HCT116 (cell line): ENCODE measurements at places on chromosomes 5 and 9. TPM values are rescaled to one million over a fixed set of nuclear protein-coding genes. Genes with fewer than 3 reads are reported as not detected.

DMRT3 gene
- not detected for total RNA-seq

DNA sequence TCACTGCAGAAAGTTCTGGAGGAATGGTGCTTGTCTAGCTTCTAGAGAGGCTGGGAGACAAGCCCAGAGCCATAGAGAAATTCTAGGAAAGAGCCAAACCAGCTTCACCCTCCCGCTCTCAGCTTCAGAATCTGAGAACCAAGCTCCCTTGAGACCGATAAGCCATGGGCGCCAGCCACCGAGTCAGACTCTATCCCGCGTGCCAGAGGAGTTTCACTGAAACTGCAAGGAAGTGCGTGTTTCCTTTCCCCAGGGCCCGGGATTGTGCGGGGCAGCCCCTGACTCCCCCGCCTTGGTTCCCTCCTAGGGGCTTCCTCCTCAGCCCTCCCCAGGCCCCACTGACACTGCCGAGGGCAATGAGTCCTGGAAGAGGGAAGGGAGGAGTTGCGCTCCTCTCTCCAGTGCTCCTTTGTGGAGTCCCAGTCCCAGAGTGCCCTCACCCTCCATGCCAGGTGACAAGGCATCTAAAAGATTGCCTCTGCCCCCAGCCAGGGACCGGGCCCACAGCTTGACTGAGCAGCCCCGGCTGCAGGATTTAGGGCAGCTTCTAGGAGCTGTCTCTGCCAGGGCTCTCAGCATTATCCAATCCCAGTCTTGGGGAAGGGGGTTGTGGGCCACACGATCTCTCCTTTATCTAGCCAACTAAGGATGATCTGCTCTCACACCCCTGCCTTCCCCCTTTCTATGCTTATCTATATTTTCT, 18.4 kb upstream of the TCF7 start:
- no peak for DNase-seq
- H3K4me3 ChIP-seq: no peak overlapping the region
- peaks cover 9% of the 10 kb centered on the region; the same call in 1 of the 2 replicates for H3K4me1 ChIP-seq
- H3K36me3 ChIP-seq: no peaks in the 10 kb centered on the region
- no peak overlapping the region for H3K27ac ChIP-seq

PCDHGA1 gene
- total RNA-seq: 0.05 TPM

DNA sequence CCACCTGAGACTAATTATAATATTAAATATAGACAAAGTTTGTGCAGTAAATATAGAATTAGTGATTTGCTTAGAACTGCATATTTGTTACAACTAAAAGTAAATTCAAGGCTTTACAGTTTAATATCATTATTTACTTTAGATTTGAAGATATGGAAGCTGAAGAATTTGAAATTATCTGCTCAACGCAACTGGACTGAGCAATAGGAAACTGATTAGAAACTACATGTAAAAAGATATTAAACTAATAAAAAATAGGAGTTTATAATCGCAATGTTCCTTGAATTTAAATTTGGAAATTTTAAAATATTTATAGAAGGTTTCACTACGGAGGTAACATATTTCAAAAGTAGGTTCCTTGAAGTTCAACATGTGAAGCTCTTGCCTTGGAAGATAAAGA, 55.2 kb downstream of the CDH10 start:
- no peak overlapping the region for H3K27ac ChIP-seq
- H3K4me3 ChIP-seq: no peak overlapping the region
- no peaks in the 10 kb centered on the region for H3K27me3 ChIP-seq
- no peaks in the 10 kb centered on the region for H3K36me3 ChIP-seq

DNA sequence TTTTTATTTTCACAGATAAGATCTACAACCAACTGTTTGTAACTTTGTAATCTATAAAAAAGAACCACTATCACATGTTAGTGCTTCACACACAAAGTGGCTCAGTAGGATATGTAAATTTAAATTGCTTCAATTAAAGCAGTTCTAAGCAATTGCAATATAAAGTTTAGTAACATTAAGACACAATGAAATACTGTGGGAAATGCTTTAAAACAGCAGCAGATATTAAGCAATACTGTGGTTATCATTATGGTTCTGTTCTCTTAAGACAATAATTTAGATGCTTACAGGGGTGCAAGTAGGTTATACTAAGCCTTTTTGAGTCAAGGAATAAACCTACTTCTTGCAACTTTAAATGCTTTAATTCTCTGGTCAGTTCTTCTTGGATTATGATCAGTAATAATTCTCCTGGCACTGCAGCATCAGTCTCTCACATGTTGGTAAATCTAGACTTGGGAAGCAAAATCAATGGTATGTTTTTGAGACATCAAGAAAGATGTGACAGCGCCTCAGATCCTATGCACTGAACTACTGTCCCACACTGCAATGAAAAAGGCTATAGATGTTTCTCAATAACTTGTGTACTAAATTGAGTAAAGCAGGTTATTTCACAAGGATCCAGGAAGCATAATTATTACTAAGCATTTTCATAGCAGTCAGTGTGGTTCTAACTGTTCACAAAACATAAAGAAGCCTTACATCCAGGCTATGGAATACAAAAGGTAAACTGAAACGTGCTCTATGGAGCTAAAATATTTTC, 338.7 kb upstream of the PDE4D start:
- no peak overlapping the region for H3K27ac ChIP-seq
- no peak overlapping the region for H3K4me3 ChIP-seq
- DNase-seq: no peak
- peaks cover 1% of the 10 kb centered on the region; the same call in 1 of the 2 replicates for H3K27me3 ChIP-seq
- no peaks in the 10 kb centered on the region for H3K4me1 ChIP-seq

HEMGN gene
- total RNA-seq: not detected

- no peak overlapping the region for H3K4me3 ChIP-seq
- DNase-seq: no peak
- no peaks in the 10 kb centered on the region for H3K4me1 ChIP-seq
- H3K27me3 ChIP-seq: no peaks in the 10 kb centered on the region
- H3K27ac ChIP-seq: no peak overlapping the region
- H3K36me3 ChIP-seq: no peaks in the 10 kb centered on the region
Measured at GRCh38 chr5:31221001-31221400, 27.5 kb downstream of the CDH6 start.

GRCh38 chr5:180339583-180340183, 13.5 kb downstream of the GFPT2 start:
- H3K4me3 ChIP-seq: no peak overlapping the region
- H3K4me1 ChIP-seq: peaks cover 13% of the 10 kb centered on the region; the same call in 1 of the 2 replicates
- no peak for DNase-seq
- H3K27ac ChIP-seq: no peak overlapping the region
- H3K36me3 ChIP-seq: no peaks in the 10 kb centered on the region
- H3K27me3 ChIP-seq: no peaks in the 10 kb centered on the region

KCNIP1 gene
- not detected for total RNA-seq

GRCh38 chr9:122815544-122815943, 12.8 kb downstream of the PDCL start:
- peaks cover 4% of the 10 kb centered on the region; the same call in 1 of the 2 replicates for H3K4me1 ChIP-seq
- no peak for DNase-seq
- no peaks in the 10 kb centered on the region for H3K27me3 ChIP-seq

SPATA31A3 gene
- not detected for total RNA-seq

GRCh38 chr5:1111241-1111726, 579 bp downstream of the SLC12A7 start:
- H3K27me3 ChIP-seq: no peaks in the 10 kb centered on the region
- H3K36me3 ChIP-seq: no peaks in the 10 kb centered on the region
- peak overlapping the region; percentile 71; the same call in 1 of the 2 replicates for H3K27ac ChIP-seq

GRCh38 chr9:134205672-134206310, 41.4 kb upstream of the RNU6ATAC start:
- H3K36me3 ChIP-seq: no peaks in the 10 kb centered on the region
- no peak overlapping the region for H3K27ac ChIP-seq
- no peaks in the 10 kb centered on the region for H3K27me3 ChIP-seq
- H3K4me1 ChIP-seq: no peaks in the 10 kb centered on the region

DNA sequence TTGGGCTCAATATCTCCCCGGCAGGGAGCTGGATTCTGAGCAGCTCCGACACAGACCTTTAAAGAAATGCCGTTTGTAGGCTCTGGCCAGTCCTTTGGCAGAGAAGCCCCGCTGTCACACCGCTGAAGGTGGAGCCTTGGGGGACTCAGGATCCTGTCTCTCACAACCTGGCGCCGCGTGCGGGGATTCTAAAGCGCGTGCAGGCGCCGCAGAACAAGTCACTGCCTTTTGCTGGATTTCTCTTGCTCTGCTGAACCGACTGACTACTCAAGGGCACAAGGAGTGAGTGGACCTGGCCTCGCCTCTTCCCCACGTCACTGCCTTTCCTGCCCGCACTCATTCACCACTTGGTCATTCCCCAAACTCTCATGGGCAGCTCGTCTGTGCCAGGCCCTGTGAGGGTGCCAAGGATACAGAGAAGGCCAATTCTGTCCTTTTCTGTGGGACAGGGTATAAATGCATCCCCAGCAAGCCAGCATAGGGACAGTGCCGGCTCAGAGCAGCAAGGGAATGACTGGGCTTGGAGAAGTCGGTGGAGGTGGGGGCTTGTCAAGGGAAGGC, 69.3 kb downstream of the CRB2 start:
- no peak overlapping the region for H3K4me3 ChIP-seq
- no peak for DNase-seq
- H3K4me1 ChIP-seq: no peaks in the 10 kb centered on the region
- H3K36me3 ChIP-seq: no peaks in the 10 kb centered on the region
- H3K27me3 ChIP-seq: no peaks in the 10 kb centered on the region
- H3K27ac ChIP-seq: no peak overlapping the region

GRCh38 chr9:82495884-82496777, 507.6 kb downstream of the SPATA31D1 start:
- no peaks in the 10 kb centered on the region for H3K27me3 ChIP-seq
- no peak for DNase-seq
- H3K36me3 ChIP-seq: no peaks in the 10 kb centered on the region
- no peaks in the 10 kb centered on the region for H3K4me1 ChIP-seq

GRCh38 chr5:7250611-7251010, 145.3 kb upstream of the ADCY2 start:
- no peak overlapping the region for H3K4me3 ChIP-seq
- H3K4me1 ChIP-seq: no peaks in the 10 kb centered on the region
- H3K27ac ChIP-seq: no peak overlapping the region
- no peak for DNase-seq

DNA sequence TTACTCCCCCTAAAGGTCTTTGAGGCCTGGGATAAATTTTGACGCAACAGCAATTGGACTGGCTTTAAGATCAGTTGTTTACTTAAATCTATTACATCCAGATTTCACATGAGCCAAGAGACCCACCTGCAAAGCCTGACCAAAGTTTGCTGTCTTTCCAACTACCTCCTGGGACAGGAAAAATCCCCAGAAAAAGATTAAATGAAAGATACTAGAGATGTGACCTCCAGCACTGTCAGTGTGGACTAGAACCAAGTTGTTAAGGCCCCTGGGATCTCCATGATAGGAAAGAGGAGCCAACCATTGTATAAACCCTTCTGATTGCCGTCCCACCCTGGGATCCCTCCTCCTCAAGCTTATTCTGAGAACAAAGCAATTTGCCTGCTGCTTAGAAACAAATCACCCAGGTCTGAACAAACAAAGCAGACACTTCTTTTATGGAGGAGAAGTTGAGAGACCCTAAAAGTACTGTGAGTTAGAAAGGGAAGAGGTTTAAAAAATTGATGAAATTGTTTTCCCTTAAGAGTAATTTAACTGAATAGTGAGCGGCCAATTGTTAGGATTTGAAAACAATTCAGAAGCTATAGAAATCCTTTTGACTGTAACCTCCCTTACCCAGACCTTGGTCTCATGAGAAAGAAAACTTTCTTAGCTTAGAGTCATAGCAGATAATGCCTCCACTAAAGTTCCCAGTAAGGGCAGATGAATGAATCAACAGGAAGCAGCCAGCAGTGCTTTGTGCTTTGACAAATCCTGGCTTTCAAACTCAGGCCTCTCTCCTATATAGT, 255.2 kb downstream of the TMEM167A start:
- H3K4me1 ChIP-seq: no peaks in the 10 kb centered on the region
- no peaks in the 10 kb centered on the region for H3K27me3 ChIP-seq
- no peak overlapping the region for H3K27ac ChIP-seq

DNA sequence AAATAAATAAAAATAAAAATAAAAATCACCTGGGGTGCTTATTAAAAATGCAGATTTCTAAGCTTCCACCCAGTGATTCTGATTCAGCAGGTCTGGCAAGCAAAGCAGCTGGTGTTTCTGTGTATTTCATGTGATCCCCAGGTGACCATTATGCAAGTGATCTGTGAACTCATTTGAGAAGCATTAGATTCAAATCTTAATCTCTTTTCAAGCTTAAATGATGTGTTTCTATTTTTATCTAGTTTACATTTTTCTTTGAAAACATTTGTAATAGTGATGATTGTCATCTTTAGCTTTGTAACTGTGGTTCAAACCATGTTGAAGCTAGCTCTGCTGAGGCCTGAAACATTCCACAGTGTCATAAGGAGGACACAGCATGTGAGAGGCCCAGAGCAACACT, 804.8 kb upstream of the ZNF608 start:
- no peaks in the 10 kb centered on the region for H3K36me3 ChIP-seq
- DNase-seq: no peak
- no peak overlapping the region for H3K27ac ChIP-seq
- no peaks in the 10 kb centered on the region for H3K27me3 ChIP-seq

- no peaks in the 10 kb centered on the region for H3K36me3 ChIP-seq
- DNase-seq: no peak
- H3K4me3 ChIP-seq: no peak overlapping the region
- no peaks in the 10 kb centered on the region for H3K27me3 ChIP-seq
- H3K27ac ChIP-seq: no peak overlapping the region
- peaks cover 4% of the 10 kb centered on the region; the same call in 1 of the 2 replicates for H3K4me1 ChIP-seq
Measured at GRCh38 chr5:149140197-149141002, 893 bp upstream of the ABLIM3 start.

- H3K36me3 ChIP-seq: no peaks in the 10 kb centered on the region
- H3K27me3 ChIP-seq: no peaks in the 10 kb centered on the region
- H3K4me3 ChIP-seq: no peak overlapping the region
- peaks cover 3% of the 10 kb centered on the region; the same call in 1 of the 2 replicates for H3K4me1 ChIP-seq
- no peak overlapping the region for H3K27ac ChIP-seq
- no peak for DNase-seq
Measured at GRCh38 chr5:171841984-171842776, 56.6 kb downstream of the SMIM23 start.

ACOT12 gene
- not detected for total RNA-seq

SUSD3 gene
- total RNA-seq: 11.3 TPM

GRCh38 chr9:128085943-128086342, 17.9 kb downstream of the SLC25A25 start:
- H3K36me3 ChIP-seq: 0 out of 2 replicates have a peak, but pooled peaks cover 4% of the 10 kb centered on the region
- no peaks in the 10 kb centered on the region for H3K27me3 ChIP-seq
- no peak overlapping the region for H3K27ac ChIP-seq
- H3K4me3 ChIP-seq: no peak overlapping the region

GRCh38 chr9:95773053-95773418, 102.5 kb upstream of the ERCC6L2 start:
- no peaks in the 10 kb centered on the region for H3K4me1 ChIP-seq
- H3K27ac ChIP-seq: no peak overlapping the region
- DNase-seq: no peak
- H3K4me3 ChIP-seq: no peak overlapping the region
- no peaks in the 10 kb centered on the region for H3K27me3 ChIP-seq
- no peaks in the 10 kb centered on the region for H3K36me3 ChIP-seq

DNA sequence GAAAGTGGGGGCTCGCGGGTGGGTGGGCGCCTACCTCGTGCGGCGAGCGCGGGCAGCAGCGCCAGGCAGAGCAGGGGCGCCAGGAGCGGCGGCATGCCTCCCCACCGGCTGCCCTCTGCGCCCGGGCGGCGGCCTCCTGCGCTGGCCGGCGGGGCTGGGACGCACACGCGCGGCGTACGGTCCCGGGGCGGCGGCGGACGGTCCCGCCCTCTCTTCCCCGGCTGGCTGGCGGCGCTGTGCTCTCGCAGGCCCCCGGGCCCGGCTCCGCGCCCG, 220 bp downstream of the NOTCH1 start:
- peak overlapping the region; percentile 82 for H3K27ac ChIP-seq
- H3K36me3 ChIP-seq: peaks cover 10% of the 10 kb centered on the region; the same call in 1 of the 2 replicates
- peak overlapping the region; percentile 70 for H3K4me3 ChIP-seq
- DNase-seq: no peak
- peaks cover 58% of the 10 kb centered on the region for H3K4me1 ChIP-seq

INSL4 gene
- not detected for total RNA-seq

GRCh38 chr5:57779383-57780223, 297.0 kb upstream of the ACTBL2 start:
- DNase-seq: peak; percentile 63
- H3K27ac ChIP-seq: no peak overlapping the region
- H3K27me3 ChIP-seq: no peaks in the 10 kb centered on the region
- H3K36me3 ChIP-seq: no peaks in the 10 kb centered on the region

SLC36A3 gene
- total RNA-seq: not detected
